AG08395 (cell line): ENCODE measurements at places on chromosomes 2 and 18.

DNA sequence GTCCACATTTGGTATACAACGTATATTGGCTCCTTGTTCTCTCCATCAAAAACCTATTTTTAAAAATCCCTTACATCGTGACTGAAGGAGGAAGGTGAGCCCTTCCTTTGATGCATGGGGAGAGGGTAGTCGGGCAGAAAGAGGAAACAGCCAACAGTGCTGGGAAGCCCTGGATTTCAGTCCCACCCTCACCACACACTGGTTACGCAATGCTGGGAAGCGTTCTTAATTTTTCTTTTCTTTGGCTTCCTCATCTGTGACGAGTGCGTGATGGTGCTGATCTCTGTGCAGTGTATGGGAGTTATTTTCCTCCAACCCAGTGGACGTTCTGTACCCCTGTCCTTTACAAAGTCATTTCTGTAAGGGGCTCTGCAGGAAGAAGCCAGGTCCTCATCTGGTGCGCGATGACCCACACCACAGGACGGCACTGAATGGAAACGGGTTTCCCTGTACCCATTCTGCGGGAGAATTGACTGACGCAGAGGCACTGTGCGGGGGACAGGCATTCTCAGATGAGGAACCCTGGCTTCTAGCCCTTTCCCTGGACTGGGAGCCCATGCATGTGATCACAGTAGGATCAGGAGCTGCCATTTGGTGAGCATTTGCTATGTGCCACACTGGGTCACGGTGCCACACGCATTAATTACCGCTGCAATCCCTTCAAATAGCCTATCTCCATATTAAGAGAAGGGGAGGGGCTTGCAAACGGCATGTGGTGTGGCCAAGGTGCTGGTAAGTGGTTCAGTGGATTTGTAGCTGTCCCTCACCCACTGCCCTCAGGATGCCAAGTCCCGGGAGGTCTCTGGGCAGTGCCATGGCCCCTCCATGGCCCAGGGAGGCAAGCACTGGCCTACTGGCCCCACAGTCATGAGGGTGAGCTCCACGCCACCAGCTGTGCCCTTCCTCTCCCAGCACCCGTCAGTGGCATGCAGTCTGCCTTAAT lies 4.3 kb downstream of the COLEC11 start:
- DNase-seq = no peak

- DNase-seq = no peak
Observed at GRCh38 chr18:33116376-33116775, 324.1 kb downstream of the CCDC178 start.

DNA sequence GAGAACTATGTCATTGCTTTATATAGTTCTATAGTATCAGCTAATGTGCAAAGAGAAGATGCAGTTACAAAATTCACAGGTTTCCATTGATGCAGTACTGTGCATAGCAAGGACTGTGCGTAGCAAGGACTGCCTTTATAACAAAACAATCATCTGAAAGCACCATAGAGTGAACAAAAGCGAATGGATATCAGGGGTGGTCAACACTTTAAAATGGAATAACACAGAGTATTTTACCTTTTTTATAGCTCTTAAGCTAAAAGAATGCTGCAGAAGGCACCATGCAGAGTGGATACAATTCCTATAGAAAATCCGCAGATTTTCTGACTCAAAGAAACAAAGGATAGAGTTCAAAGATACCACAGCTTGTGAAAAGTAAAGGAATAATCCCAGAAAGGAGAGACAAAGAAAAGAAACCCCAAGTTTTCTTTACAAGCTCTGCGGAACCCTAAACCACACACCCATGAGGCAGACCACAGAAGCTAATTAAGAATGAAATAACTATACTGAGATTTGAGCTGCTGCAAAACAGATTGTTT lies 229.9 kb upstream of the DTNA start:
- no peak for DNase-seq

- DNase-seq = no peak
Observed at GRCh38 chr18:1047406-1047805, 142.7 kb downstream of the ADCYAP1 start.

- no peak for DNase-seq
Observed at GRCh38 chr2:204081487-204082425, 145.2 kb downstream of the ICOS start.

GRCh38 chr2:187429989-187430388 lies 18.1 kb downstream of the CALCRL start:
- DNase-seq = peak; percentile 62

- DNase-seq = no peak
Observed at GRCh38 chr2:237307474-237307873, 106.5 kb downstream of the COL6A3 start.

GRCh38 chr2:223970343-223971128 lies 13.3 kb downstream of the MRPL44 start:
- DNase-seq = peak; percentile 29

- DNase-seq = no peak
Observed at GRCh38 chr2:170930991-170931266, 1.9 kb downstream of the GORASP2 start.

- no peak for DNase-seq
Observed at GRCh38 chr2:188024811-188025210, 266.9 kb upstream of the GULP1 start.

GRCh38 chr2:156675896-156676295 lies 239.7 kb downstream of the GPD2 start:
- DNase-seq = no peak

- peak; percentile 9 for DNase-seq
Observed at GRCh38 chr2:178403671-178404306, 47.2 kb downstream of the PRKRA start.

DNA sequence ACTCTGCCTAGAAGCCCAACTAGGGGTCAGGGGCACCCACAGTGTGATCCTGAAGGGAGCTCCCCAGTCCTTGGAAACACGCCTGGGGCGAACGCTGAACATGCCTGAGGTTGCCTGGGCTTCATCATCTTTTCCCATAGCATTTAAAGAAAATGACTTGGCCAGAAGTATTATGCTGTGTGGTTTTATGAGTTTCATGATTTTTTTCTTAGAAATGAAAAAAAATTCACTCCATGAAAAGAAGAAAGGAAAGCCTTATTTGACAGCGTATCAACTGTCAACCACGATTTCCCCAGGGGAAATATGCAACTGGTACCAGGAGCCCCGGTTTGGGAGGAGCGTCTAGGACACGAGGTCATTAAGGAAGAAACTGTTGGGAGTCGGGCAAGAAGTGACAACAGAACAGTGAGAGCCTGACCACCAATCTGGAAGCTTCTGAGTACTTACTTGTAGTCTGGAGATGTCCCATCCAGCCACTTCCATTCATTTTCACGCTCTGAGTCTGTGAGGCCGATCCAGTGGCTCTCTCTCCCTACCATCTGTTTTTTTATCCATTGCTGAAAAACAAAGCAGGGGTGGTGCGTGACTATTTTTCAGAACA lies 63.5 kb upstream of the THOC1 start:
- DNase-seq = peak; percentile 57

- DNase-seq = no peak
Observed at GRCh38 chr2:191839918-191840804, 6.7 kb downstream of the CAVIN2 start.

- DNase-seq = no peak
Observed at GRCh38 chr2:101829429-101829828, 131.9 kb downstream of the MAP4K4 start.

- no peak for DNase-seq
Observed at GRCh38 chr18:79336556-79337142, 59.1 kb upstream of the NFATC1 start.

- DNase-seq = no peak
Observed at GRCh38 chr18:76392349-76392748, 102.7 kb downstream of the ZNF516 start.

DNA sequence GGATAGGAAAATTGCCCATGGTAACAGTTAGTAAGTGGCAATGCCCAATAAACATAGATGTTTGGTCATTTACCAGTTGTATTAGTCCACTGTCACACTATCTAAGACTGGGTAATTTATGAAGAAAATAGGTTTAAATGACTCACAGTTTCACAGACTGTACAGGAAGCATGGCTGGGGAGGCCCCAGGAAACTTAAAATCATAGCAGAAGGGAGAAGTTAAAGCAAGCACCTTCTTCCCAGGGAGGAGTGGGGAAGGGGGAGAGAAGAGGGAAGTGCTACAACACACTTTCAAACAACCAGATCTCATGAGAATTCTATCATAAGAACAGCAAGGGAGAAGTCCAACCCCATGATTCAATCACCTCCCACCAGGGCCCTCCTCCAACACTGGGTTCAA lies 23.4 kb downstream of the NR4A2 start:
- no peak for DNase-seq

DNA sequence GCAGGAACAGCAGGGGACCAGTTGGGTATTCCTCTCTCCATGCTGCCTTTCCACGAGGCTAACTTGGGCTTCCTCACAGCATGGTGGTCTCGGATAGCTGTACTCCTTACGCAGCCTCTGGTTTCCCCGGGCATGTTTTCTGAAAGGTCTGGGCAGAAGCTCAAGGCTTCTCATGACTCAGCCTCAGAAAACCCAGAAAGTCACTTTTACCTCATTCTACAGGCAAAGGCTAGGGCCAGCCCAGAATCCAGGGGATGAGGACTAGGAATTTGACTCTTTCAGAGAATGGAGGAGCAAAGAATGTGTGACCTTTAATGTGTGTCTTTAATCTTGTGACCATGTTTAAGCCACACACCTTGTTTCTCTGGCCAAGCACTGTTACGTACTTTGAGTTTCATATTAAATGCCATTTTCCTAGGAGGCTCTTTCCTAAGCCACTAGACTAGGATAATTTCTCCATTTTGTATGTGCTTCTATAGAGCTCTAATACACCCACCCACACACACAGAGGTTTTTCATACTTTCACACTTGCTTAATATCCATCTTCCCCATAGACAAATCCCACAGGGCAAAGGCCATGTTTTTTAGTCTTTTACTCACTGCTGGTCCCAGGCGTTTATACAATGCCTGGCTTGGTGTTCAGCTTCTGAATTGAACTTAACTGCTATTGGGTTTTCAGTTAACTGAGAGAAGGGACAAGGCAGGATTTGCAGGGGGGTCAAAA lies 77.3 kb downstream of the LONRF2 start:
- DNase-seq = peak; percentile 40

DNA sequence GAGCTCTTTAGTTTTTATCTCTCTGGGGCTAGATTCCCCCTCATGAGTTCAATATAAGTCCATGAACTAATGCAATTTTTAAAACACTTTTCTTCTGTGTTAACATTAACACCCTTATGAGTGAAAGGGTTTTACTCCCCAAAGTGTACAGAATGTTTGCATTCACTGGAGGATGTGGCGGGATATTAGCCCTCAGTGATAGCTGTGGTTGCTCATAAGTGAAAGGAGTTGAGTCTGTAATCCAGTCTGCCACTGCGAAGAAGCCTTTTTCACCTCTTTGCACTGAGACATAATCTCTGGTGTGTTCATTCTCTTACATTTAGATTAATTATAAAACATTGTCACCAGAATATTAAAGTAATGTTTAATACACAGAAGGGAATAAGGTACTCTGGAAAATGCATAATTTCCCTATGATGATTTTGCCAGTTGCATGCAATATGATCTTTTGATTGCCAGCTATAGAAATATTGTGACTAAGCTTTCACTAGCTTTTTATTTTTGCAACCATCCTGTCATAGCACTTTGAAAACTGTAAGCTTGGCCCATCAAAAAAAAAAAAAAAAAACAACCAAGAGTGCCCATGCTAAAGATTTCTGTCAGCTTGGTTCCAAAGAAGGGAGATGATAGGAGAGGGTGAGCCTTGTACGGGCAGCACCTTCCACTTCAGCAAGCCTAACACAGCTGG lies 113.2 kb downstream of the BCL11A start:
- no peak for DNase-seq

DNA sequence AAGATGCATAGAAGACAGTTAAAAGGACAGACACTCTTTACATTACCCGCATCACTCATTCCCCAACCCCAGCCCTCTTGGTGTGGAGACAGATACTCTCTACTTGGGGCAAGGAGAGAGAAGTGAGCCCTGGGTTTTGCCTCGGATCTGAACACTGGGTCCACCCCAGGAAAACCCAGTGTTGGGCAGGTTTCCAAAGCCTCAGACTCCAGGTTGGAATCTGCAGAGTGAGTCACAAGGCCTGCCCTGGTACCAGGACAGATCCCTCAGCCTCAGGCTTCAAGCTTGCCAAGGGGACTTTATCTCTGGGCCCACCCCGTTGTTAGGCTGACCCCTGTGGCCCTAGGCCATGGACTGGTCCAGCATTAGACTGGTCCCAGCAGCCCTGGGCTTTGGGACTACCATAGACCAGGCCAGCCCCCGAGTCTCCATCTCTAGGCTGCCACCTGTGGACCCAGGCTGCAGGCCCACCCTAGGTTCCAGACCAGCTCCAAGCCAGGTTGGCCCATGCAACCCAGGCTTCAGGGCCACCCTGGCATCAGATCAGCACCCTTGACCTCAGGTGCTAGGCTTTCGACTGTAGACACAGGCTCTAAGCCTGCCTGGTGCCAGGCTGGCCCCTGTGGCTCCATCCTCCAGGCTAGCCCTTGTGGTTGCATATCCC lies 112.8 kb downstream of the GULP1 start:
- peak; percentile 7 for DNase-seq

DNA sequence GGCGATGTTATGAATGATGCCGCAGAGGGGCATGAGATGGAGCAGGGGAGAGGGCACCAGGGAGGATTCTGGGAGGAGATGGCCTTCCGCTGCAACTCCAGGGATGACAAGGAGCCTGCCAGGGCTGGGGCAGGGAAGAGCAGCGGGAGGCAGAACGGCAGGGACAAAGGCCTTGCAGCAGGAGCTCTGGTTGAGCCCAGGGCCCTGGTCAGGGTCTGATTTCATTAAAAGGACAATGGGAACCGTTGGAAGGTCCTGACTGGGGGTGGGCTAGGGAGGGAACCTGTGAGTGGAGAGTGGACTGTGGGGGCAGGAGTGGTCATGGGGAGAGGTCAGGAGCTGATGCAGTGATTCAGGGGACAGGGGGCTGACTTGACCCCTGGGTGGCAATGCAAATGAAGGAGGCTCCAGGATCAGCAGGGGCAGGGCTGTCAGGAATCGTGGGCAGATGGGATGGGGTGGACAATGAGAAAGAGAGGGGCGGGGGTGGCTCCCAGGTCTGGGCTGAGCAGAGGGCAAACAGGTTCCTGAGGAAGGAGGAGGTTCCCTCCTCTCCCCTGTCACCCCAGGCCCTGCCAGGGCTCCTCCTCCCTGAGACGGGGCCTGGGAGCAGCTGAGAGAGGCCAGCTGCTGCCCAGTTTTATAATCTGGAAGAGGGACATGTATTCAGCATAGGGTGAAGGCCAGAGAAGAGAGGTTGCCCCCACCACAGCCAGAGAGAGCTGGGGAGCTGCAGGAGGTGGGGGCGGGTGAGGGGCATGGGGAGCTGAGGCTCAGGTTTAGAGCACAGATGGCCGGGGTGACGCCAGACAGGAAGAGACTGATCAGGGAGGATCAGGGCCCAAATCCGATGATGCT lies 7.3 kb upstream of the DUSP2 start:
- DNase-seq = no peak

DNA sequence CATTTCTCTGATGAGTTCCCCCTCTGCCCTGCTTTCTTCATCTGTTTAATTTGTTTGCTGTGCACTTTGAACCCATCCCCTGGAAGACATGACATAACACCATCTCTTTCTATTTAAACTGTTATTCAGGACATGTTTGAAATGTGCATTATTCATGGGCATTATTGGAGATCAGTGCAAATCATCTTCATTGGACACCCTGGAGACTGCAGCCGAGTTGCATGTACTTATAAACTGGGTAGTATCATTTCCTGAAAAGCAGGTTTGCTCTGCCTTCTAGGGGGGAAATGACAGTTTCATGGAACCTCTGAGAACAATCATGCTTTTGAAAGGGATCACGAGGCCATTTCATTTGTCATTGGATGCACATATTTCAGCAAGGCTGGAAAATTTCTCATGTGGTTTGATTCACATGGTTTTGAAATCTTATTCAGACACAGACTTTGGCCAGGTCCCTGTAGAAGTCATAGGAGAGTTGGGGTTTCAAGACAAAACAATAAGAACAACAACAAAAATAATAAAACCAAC lies 462.8 kb upstream of the MEX3C start:
- DNase-seq = no peak
